ENCODE measurements at places on chromosomes 11 and 22.

DNA sequence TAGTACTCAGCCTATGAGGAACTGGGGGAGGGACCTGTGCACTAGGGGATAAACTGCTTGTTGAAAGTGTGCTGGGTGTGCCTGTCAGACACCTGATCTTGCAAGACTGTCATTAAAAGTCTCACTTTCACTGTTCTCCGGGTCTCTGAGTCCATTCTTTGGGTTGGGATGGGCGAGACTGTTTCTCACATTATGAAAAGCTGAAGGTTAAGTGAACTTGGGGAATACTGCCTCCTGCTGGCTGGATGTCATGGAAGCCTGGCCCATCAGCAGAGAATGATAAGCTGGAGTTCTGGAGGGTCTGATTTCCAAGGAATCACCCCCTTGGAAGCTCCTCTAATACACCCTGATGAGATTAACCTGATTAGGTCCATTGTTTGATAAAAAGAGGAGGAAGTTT lies 9.0 kb upstream of the VPREB1 start:
- no peaks in the 10 kb centered on the region for H3K4me1 ChIP-seq
- H3K27ac ChIP-seq: no peak overlapping the region
- H3K27me3 ChIP-seq: no peaks in the 10 kb centered on the region
- H3K4me3 ChIP-seq: no peak overlapping the region
- H3K36me3 ChIP-seq: no peaks in the 10 kb centered on the region

DNA sequence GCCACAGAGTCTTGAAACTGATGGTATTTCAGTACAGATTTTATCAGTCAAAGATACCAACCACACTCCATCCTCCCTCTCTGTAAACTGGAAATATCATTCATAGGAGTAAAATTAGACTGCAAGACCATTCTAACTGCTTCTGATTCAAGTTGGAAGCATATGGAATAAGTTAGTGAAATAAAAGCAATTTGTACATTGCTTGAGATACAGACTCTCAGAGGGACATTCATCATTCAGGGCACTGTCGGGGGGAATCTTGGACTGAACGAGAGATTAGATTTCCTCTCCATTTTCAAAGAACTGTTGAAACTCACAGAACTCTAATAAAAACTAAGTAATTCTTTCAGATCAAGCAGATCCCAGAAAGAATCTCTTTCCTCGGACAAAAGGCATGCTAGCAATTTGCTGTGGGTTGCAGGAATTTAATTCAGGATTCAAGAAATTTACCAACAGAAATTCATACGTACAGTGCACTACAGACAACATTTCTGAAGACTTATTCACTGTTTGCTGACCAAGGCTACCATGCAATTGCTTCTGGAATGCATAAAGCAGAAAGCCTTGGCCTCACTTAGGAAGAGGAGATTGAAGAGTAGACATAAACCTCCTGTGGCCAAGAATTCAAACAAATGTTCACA lies 34.1 kb downstream of the PAMR1 start:
- no peak overlapping the region for H3K27ac ChIP-seq
- no peaks in the 10 kb centered on the region for H3K27me3 ChIP-seq
- no peak for DNase-seq
- no peaks in the 10 kb centered on the region for H3K36me3 ChIP-seq

DNA sequence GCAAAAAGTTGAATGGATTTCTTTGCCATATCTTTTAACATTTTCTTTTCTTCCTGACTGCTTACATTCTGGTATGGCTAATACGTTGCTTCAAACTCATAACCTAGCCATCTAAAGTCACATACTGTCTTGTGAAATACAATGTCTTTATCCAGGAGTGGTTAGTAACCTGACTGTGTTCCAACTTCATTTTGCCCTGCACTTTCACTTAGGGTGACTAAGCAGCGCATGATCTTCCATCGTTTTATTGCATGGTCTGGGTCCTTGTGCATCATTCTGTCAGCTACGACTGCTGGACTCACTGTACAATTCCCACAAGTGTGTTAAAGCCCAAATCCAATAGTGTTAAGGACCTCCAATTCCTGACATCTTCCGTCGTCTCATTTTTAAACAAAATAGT lies 403.2 kb downstream of the NTM start:
- no peaks in the 10 kb centered on the region for H3K27me3 ChIP-seq
- no peaks in the 10 kb centered on the region for H3K4me1 ChIP-seq
- no peak for DNase-seq
- no peaks in the 10 kb centered on the region for H3K36me3 ChIP-seq
- H3K4me3 ChIP-seq: no peak overlapping the region

GRCh38 chr22:20495861-20496681 lies 476 bp upstream of the KLHL22 start:
- peak overlapping the region; percentile 88 for H3K4me3 ChIP-seq
- peaks cover 3% of the 10 kb centered on the region for H3K4me1 ChIP-seq
